ENCODE measurements at places on chromosomes 13 and 19. TPM values are rescaled to one million over a fixed set of nuclear protein-coding genes. Genes with fewer than 3 reads are reported as not detected.

FFAR3 gene
- total RNA-seq: not detected

ZNF284 gene
- total RNA-seq: 2.0 TPM

- peak overlapping the region; percentile 93 for H3K4me3 ChIP-seq
- H3K27ac ChIP-seq: no peak overlapping the region
- H3K36me3 ChIP-seq: no peaks in the 10 kb centered on the region
These were observed 112.6 kb downstream of the KCNRG start for GRCh38 chr13:50127726-50128291.

GRCh38 chr19:42466521-42467182, 23.9 kb upstream of the CXCL17 start:
- H3K4me1 ChIP-seq: no peaks in the 10 kb centered on the region
- no peak for DNase-seq
- H3K27ac ChIP-seq: no peak overlapping the region
- H3K4me3 ChIP-seq: no peak overlapping the region
- no peaks in the 10 kb centered on the region for H3K27me3 ChIP-seq
- H3K36me3 ChIP-seq: no peaks in the 10 kb centered on the region

- H3K4me3 ChIP-seq: no peak overlapping the region
- H3K4me1 ChIP-seq: no peaks in the 10 kb centered on the region
- no peak for DNase-seq
- no peaks in the 10 kb centered on the region for H3K27me3 ChIP-seq
- no peak overlapping the region for H3K27ac ChIP-seq
These were observed 258.6 kb downstream of the ATP8A2 start for GRCh38 chr13:25630329-25630900.

TMC4 gene
- total RNA-seq: 7.8 TPM

ZNF541 gene
- not detected for total RNA-seq

- no peak for DNase-seq
- no peak overlapping the region for H3K27ac ChIP-seq
- H3K4me3 ChIP-seq: no peak overlapping the region
- H3K36me3 ChIP-seq: no peaks in the 10 kb centered on the region
- no peaks in the 10 kb centered on the region for H3K4me1 ChIP-seq
These were observed 378.5 kb downstream of the FGF9 start for GRCh38 chr13:22049384-22049783.

DNA sequence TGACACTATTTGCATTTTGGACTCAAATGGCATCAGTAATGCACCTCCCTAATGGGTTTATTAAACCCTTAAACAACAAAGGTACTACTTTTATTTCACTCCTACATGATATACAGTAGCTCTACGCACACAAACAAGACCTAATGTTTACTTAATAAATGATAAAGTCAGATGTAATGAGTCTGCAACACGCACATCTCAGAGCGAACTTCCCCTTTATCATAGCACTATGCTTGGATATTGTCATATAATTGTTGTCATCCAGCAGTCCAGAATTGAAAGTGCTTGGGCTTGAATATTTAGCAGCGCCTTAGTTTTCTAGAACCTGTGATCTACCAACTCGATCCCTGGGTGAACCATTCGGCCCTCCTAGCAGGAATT, 772 bp downstream of the PARP4 start:
- DNase-seq: no peak
- peak overlapping the region; percentile 71 for H3K27ac ChIP-seq
- no peaks in the 10 kb centered on the region for H3K36me3 ChIP-seq
- peaks cover 10% of the 10 kb centered on the region for H3K4me1 ChIP-seq
- H3K4me3 ChIP-seq: peak overlapping the region; percentile 79
- H3K27me3 ChIP-seq: no peaks in the 10 kb centered on the region

- H3K36me3 ChIP-seq: no peaks in the 10 kb centered on the region
- peaks cover 8% of the 10 kb centered on the region for H3K4me1 ChIP-seq
- no peaks in the 10 kb centered on the region for H3K27me3 ChIP-seq
- H3K4me3 ChIP-seq: peak overlapping the region; percentile 75
These were observed 166.9 kb downstream of the SLC7A1 start for GRCh38 chr13:29428310-29429181.

DNA sequence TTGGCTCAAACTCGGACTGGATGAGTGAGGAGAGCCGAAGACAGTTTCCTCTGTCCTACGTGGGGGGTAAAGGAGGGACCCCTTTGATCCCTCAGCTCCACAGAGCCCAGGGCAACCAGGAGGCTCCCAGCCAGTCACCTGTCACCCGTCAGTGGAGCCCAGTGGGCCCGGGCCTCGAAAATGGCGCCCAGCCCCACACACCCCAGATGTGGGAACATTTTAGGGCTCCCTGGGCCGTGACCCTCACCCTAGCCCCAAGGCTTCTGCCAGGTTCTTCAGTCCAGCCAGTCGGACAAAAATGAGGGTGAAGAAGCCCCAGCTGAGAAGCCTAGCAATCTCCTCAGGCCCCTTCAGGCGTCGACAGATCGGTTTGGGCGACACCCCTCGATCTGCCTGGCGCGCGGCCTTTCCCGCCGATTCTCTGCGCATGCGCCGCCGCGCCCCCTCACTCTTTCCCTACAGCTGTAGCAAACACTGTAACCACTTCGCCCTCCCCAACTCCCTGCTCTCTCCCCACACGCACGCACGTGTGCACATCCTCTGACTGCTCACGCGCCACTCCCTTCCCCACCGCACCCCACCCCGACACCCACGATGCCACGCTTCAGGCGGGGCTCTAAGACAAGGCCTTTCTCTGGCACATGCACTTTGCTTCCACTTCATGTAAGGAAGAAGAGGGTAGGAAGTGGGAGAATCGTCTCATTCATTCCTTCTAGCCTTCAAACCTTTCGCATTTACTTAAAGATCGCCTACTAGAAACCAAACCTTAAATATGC, at the start of gene SLC6A16:
SLC6A16 (minus strand) TSS at position 391 of the 776 bp plus-strand sequence. CDS start 13,844 bp downstream, outside the sequence.
- no peaks in the 10 kb centered on the region for H3K27me3 ChIP-seq
- H3K4me3 ChIP-seq: no peak within 1 kb of the TSS
- no peaks in the 10 kb centered on the region for H3K36me3 ChIP-seq
- no peak for DNase-seq
- H3K27ac ChIP-seq: no peak within 1 kb of the TSS
- H3K4me1 ChIP-seq: no peaks in the 10 kb centered on the region

- H3K36me3 ChIP-seq: no peaks in the 10 kb centered on the region
- DNase-seq: no peak
- no peaks in the 10 kb centered on the region for H3K4me1 ChIP-seq
- H3K27me3 ChIP-seq: no peaks in the 10 kb centered on the region
These were observed 61.8 kb downstream of the OLFM4 start for GRCh38 chr13:53090461-53090860.

GRCh38 chr13:35342440-35342839, 134.0 kb downstream of the MAB21L1 start:
- DNase-seq: no peak
- no peaks in the 10 kb centered on the region for H3K36me3 ChIP-seq
- no peak overlapping the region for H3K27ac ChIP-seq
- no peaks in the 10 kb centered on the region for H3K4me1 ChIP-seq
- H3K4me3 ChIP-seq: no peak overlapping the region
- H3K27me3 ChIP-seq: no peaks in the 10 kb centered on the region

CGB3 gene
- total RNA-seq: not detected

- no peaks in the 10 kb centered on the region for H3K27me3 ChIP-seq
- no peak overlapping the region for H3K4me3 ChIP-seq
- no peaks in the 10 kb centered on the region for H3K4me1 ChIP-seq
- H3K36me3 ChIP-seq: no peaks in the 10 kb centered on the region
These were observed 9.3 kb upstream of the FRY start for GRCh38 chr13:32022311-32022710.

- H3K4me1 ChIP-seq: no peaks in the 10 kb centered on the region
- H3K27ac ChIP-seq: no peak overlapping the region
- DNase-seq: no peak
- H3K36me3 ChIP-seq: no peaks in the 10 kb centered on the region
- H3K27me3 ChIP-seq: no peaks in the 10 kb centered on the region
- no peak overlapping the region for H3K4me3 ChIP-seq
These were observed 811.6 kb upstream of the ARGLU1 start for GRCh38 chr13:107379407-107380155.

DNA sequence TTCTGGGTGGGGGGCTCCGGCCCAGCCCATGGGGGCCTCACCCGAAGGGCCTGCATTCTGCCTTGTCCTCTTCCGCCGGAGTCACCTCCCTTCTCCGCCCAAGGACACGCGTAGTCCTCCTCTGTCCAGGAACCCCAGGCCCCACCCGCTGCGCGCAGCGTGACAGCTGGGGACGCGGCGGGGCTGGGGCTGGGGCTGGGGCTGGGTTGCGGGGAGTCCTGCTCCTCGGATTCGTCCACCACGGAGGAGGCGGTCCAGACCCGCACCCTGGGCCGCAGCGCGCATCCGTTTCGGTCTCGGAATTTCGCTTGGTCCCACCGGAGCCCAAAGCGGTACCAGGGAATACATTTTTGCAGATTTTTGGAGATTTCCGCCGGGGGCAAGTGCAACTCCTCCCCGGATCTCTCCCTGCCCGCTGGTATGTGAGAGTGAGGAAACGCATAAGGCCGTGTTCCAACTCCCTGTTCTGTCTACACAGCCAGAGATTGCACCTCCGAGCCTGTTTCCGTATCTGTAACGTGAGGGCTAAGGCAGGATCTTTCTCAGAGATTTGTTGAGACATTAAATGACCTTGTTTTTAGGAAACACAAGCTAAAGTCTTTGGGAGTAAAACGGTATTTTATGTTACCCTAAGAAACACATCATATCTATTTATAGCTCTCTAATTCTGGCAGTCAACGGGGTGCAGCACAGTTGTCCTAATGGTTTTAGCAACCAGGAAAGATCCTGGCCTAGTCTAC, at the start of gene COX7A1:
COX7A1 (minus strand) TSS at position 96 of the 740 bp plus-strand sequence; CDS start at position 56, 40 bp downstream.
- peaks cover 21% of the 10 kb centered on the region for H3K36me3 ChIP-seq
- H3K4me3 ChIP-seq: peak within 1 kb of the TSS; percentile 83

GRCh38 chr19:944171-944567, 18.3 kb downstream of the ARID3A start:
- H3K36me3 ChIP-seq: no peaks in the 10 kb centered on the region
- no peaks in the 10 kb centered on the region for H3K27me3 ChIP-seq
- no peak overlapping the region for H3K4me3 ChIP-seq
- H3K4me1 ChIP-seq: peaks cover 20% of the 10 kb centered on the region
- no peak overlapping the region for H3K27ac ChIP-seq
- DNase-seq: no peak

RGL3 gene
- 47.4 TPM for total RNA-seq

ALKBH7 gene
- total RNA-seq: 29.1 TPM

DNA sequence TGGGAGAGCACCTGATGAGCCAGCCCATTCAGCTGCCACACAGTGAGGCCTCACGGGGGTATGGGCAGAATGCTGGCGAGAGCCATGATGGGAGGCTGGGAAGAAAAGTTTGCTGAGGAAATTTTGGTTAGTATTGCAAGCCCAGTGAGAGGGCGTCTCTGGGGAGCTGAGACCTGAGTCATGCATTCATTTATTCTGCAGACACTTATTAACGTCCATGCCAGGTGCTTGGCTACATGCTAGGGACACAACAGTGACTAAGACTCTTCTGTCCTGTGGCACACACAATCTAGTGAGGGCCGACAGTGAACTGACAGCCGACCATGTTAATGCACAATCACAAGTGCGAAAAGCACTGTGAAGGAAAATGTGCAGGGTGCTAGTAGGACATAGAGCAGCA, 27.2 kb downstream of the WDR62 start:
- H3K27ac ChIP-seq: no peak overlapping the region
- H3K27me3 ChIP-seq: no peaks in the 10 kb centered on the region
- H3K4me1 ChIP-seq: no peaks in the 10 kb centered on the region
- no peak overlapping the region for H3K4me3 ChIP-seq

ZNF91 gene
- 63.0 TPM for total RNA-seq

GRCh38 chr19:54662730-54663129, at the start of gene LILRB4:
LILRB4 (plus strand) TSS chr19:54662985; CDS start chr19:54663034, 49 bp downstream.
- no peak within 1 kb of the TSS for H3K27ac ChIP-seq
- H3K36me3 ChIP-seq: no peaks in the 10 kb centered on the region
- no peak for DNase-seq

- H3K27me3 ChIP-seq: no peaks in the 10 kb centered on the region
- H3K27ac ChIP-seq: no peak overlapping the region
- H3K36me3 ChIP-seq: no peaks in the 10 kb centered on the region
- no peak overlapping the region for H3K4me3 ChIP-seq
- DNase-seq: no peak
These were observed 142.1 kb downstream of the GPC6 start for GRCh38 chr13:93368718-93369117.

CKM gene
- 0.85 TPM for total RNA-seq

TICAM1 gene
- 10.0 TPM for total RNA-seq

- DNase-seq: no peak
- no peaks in the 10 kb centered on the region for H3K36me3 ChIP-seq
- H3K4me1 ChIP-seq: no peaks in the 10 kb centered on the region
These were observed 660.4 kb downstream of the SLITRK1 start for GRCh38 chr13:83221813-83222241.

GRCh38 chr13:49272296-49272695, 24.6 kb downstream of the CDADC1 start:
- no peaks in the 10 kb centered on the region for H3K36me3 ChIP-seq
- H3K27me3 ChIP-seq: no peaks in the 10 kb centered on the region
- no peak for DNase-seq

DNA sequence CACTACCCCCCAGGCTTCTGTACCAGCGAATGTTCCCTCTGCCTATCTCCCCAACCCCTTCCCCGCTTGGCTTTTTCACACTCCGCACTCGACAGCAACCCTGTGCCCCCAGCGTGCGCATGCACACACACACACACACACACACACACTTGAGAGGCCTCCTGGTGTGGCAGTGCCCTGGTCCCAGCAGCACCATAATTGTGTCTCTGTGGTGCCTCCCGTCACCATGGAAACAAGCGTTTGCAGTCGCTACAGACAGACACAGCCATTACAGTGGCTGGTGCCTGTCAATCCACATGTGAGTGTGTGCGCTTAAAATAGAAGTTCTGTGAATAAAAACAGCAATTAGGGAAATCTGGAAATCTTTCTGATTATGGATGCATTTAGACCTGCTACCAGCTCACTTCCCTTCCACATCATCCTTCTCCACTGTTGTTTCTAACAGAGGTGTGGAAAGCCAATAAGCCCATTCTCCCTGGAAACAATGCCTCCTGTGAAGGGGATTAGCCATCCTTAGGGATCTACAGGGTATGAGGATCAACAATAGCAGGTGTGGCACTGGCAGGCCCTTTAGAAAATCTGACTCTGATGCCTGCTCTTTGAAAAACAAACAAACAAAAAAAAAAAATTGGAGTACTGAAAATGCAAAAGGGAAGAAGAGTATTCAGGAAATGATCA, 146.3 kb downstream of the DCLK1 start:
- DNase-seq: no peak
- H3K27ac ChIP-seq: no peak overlapping the region
- no peak overlapping the region for H3K4me3 ChIP-seq
- H3K4me1 ChIP-seq: no peaks in the 10 kb centered on the region

DNA sequence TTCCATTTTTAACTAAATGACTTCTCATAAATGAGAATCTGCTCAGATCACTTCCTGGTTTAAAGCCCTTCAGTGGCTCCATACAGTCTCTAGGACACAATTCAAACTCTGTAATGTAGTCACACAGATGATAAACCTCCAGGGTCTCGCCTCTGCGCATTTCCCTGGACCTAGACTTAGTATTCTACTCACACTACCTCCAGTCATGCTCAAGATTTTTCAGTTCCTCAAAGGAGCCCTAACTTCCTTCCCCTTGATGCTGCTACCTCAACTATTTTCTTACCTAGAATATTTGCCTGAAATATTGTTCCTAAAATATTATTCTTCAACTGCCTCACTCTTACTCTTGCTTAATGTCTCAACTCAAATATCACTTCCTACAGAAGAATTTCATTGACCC, 86.7 kb upstream of the TPP2 start:
- no peaks in the 10 kb centered on the region for H3K4me1 ChIP-seq
- no peak overlapping the region for H3K4me3 ChIP-seq
- no peak overlapping the region for H3K27ac ChIP-seq
- H3K36me3 ChIP-seq: no peaks in the 10 kb centered on the region
